ENCODE measurements at places on chromosomes 6 and 20.

GRCh38 chr6:107646176-107646575 is 156.3 kb downstream of the SOBP start:
- DNase-seq: no peak

DNA sequence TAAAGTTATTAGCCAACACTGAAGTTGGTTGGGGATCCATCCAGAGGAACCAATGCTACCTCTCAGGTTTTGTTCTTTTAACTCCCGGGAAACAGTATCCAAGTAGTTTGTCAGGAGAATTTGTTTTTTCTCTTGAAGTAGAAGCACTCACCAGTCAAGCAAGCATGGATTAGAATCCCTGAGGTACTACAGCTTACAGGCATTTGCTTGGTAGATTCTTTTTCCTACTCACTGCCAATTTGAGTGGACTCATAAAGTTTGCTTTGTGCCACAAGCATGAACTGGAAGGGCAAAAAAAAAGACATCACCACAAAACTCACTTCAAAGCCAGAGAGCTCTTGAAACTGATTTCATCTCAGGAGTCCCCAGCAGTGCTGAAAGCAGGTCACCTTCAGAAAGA is 167.4 kb downstream of the MBOAT1 start:
- no peak for DNase-seq

DNA sequence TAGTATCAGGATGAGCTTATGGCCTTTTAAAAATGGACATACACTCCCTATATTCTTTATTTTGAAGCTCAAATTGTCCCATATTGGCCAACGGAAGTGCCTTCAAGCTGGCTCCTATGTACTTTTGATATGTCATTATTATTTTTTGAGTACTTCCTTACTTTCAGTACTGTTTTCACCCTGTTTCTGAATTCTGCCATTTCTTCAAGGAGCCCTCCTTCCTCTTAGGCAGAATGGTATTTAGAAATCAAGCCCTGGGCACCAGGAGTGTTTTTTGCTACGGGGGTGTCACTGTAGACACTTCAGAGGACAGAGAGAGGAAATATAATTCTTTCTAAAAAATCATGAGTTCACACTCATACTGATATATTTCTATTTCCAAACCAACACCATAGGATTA is 5.5 kb upstream of the MYLK4 start:
- DNase-seq: no peak

- DNase-seq: no peak
Observed at GRCh38 chr20:22918286-22918983, 116.7 kb upstream of the SSTR4 start.

- peak; percentile 35 for DNase-seq
Observed at GRCh38 chr6:501891-502601, 110.5 kb downstream of the IRF4 start.

DNA sequence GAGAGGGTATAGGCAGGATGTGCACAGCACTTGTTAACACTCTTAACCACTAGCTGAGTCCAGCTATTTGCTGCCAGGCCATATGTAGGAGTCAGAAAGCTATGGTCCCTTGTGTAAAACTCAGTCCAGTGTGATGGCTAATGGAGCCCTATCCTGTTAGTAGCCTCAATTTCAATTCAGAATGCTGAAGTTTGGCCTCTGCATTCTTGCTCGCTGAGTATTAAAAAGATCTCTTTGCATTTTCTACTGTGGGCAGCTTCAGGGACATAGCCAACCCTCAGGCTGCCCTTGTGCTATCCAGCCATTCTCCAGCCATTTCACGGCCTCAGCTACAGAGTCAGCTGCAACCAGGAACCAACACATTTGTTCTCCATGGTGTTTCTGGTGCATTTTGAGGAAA is 92.5 kb downstream of the SPTLC3 start:
- DNase-seq: no peak
